ENCODE measurements at places on chromosomes 6 and 20. TPM values are rescaled to one million over a fixed set of nuclear protein-coding genes. Genes with fewer than 3 reads are reported as not detected.

GRCh38 chr6:22556266-22556665 is 13.1 kb upstream of the HDGFL1 start:
- no peak for DNase-seq

- DNase-seq: no peak
These were observed 10.7 kb downstream of the PXDC1 start for GRCh38 chr6:3740551-3741476.

- DNase-seq: no peak
These were observed 30.9 kb upstream of the TGM6 start for GRCh38 chr20:2349801-2350200.

DNA sequence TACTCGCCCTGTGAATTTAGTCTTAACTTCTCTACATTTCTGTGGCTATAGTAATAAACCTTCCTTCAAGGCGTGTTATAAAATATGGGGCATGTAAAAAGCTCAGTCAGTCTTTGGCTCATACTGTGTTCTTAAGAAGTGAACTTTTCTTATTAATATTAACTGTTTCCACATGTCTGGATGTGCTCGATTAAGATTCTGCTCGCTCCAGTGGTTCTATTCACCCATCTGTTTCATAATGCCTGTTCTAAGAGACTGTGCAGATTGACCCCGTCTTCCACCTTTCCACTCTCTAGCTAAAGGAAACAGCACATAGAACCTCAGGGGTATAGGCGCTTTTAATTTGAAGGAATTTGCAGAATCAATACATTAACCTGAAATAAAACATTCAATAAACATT is 99.9 kb downstream of the L3MBTL3 start:
- DNase-seq: no peak

- DNase-seq: no peak
These were observed 155.2 kb downstream of the TFAP2A start for GRCh38 chr6:10259671-10260070.

DNA sequence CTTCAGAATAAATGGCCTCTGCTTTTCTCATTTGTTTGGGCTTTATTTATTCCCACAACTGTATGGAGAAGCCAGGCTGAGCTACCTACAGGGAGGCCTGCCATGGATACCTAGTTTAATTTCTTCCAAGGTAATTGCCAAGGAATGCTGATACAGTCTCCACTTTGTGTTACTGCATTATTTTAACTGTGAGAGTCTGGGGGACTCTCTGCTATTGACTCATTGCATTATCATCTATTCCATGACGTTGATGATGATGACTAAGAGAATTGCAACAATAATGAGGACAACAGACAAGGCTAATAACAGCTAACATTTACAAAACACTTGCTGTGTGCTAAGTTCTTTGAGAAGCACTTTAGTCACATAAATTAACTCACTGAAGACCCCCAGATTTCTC is 88.3 kb upstream of the COL21A1 start:
- DNase-seq: no peak

GRCh38 chr20:32763202-32764004 is 1.2 kb downstream of the DNMT3B start:
- no peak for DNase-seq

DNA sequence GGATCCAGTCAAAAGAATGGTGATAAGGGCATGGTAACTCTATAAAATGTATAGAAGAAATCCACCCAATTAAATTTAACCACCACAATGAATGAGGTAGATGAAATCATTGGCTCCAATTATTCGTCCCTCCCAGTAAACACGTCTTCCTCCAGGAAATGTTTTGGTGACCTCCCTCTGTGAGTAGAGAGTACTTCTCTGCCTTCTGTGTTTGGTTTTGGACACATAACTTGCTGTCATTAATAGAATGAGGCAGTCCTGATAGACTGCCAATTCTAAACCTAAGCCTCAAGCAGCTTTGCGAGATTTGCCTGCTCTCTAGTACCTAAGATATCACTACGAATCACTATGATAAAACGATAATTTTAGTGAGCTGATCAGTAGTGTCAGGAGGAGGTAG is 632.8 kb downstream of the HDGFL1 start:
- DNase-seq: no peak

Gene CCN5
- 6.7 TPM for total RNA-seq

- no peak for DNase-seq
These were observed 191.3 kb upstream of the MYLIP start for GRCh38 chr6:15937602-15938001.

DNA sequence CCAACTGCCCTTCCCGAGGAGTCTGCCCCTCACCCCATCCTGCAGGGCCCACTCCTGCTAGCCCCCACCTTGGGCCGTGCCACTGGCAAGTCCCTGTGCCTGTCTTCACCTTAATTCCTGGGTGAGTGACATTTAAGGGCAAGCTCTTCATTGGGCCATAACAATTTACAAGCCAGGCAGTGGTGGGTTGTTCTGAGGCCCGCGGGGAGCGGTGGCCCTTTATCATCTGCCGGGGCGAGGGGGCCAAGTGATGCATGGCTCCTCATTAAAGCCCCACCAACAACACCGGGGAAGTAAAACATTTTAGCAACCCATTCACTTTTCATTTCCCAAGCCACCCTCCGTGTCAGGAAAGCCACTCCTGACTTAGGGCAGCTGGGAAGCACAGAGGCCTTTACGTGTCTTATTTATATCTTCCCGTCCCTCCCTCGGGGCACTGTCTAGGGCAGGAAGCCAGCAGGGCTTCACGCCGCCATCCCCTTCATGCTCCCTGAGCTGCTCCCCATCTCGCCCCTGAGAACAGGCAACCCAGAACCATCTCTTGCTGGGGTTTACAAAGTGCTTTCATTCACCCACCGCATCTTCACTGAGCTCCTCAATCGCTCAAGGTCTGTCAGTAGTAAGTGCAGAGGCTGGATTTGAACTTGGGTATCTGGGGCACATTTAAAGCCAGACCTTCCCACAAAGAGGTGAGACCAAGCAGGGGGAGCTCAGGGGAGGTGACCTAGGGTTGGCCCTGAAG is 55.5 kb upstream of the CCDC167 start:
- no peak for DNase-seq

Gene ID4
- 37.0 TPM for total RNA-seq

Gene TP53TG5
- not detected for total RNA-seq
